ENCODE measurements at places on chromosomes 1 and 21.

DNA sequence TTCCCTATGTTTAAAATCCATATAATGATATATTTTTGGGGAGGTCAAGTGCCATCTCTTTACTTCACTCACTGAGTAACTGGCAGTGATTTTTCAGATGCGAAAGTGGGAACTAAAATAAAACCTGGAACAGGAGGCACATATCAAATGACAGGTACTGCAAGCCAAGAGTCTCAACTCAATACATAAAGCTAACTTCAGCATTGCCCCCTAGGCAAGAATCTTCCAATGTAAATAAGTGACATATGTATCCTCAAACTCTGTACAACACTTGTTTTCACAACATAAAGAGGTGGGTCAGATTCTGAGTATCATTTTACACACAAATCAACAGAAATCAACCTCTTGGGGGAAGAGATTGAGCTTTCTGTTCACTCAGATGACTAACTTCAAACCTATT, 18.1 kb downstream of the DCAF8 start:
- DNase-seq = no peak

DNA sequence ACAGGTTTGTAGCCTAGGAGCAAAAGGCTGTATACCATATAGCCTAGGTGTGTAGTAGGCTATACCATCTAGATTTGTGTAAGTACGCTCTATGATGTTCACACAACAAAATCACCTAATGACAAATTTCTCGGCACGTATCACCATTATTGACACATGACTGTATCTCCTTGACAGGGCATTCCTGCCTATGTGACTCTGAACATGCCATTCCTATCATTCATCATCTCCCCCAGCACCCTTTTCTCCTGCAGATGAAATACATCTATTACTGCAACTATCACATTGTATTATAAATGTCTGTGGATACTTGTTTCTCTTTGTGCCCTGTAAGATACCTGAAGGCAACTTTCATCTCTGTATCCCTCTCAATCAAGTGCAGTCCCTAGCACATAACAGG, 29.9 kb downstream of the TP53BP2 start:
- no peak for DNase-seq

GRCh38 chr1:211236633-211237320, 22.4 kb upstream of the RCOR3 start:
- DNase-seq = no peak

DNA sequence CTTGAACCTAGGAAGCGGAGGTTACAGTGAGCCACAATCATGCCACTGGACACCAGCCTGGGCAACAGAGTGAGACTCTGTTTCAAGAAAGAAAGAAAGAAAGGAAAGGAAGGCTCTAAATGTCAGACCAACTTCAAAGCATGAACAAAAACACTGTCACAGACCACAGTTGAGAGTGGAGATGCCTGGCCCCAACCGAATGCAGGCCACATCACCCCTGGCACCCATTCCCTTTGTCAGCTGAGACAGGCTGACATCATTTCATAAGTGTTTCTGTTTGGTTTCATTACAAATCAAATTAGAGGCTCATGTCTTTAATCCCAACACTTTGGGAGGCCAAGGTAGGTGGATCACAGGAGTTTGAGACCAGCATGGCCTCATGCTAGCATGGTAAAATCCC, 28.6 kb upstream of the NADK start:
- DNase-seq = no peak

DNA sequence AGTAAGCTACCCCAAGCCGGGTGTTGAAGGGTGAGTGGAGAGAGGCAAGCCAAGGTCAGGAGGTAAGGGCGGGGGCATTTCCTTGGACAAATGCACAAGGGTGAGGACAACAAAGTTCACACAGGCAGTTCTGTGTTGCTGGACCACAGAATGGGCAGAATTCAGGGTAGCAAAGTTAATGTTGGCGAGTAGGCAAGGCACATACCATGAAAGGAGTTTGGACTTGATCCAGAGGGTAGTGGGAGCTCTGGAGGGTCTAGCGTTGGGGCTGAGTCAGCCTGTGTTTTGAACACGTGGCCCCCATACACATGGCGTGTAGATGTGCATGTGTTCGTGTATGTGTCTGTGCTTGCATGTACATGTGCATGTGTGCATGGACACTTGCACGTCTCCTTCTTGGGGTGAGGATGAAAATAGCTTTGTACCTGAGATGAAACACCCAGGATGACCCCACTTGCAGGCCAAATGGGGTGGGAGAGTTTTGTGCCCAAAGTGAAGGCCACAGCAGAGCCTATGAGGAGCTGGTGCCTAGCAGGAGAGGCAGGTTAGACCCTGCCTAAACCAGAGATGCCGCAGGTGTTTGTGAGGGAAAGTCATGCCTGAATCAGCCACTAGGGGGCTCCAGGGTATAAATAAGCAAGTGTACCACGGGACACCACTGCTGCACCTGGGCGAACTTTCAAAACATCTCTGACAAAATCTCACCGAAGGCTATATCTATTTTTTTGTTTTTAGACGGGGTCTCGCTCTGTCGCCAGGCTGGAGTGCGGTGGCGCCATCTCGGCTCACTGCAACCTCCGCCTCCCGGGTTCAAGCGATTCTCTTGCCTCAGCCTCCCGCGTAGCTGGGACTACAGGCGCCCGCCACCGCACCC, 21.8 kb downstream of the SLC27A3 start:
- peak; percentile 84 for DNase-seq

- DNase-seq = peak; percentile 14
Observed at GRCh38 chr21:34313116-34313515, 50.7 kb upstream of the KCNE2 start.

GRCh38 chr21:30329203-30329875, 8.2 kb downstream of the KRTAP27-1 start:
- no peak for DNase-seq

DNA sequence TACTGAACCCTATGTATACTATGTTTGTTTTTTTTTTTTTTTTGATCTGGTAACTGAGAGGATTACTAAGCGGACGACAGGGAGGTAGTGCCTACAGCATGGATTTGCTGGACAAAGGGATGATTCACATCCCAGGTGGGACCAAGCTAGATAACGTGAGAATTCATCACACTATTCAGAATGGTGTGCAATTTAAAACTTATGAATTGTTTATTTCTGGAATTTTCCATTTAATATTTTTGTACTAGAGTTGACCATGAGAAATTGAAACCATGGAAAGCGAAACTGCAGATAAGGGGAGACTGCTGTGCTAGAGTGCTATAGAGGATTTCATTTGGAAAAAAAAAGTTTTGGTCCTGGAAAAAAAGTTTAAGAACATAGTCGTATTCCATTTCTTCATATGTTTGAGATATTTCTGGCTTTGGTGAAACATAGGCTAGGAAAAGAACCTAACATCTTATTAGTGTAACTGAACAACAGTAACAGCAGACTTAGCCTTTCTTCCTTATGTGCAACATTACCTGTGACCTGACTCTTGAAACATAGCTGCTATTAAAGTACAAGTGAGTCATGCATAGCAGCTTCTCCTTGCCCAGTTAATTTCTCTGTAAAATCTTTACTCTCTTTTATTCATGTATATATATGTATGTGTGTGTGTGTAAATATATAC, 202.5 kb downstream of the FGGY start:
- DNase-seq = no peak

DNA sequence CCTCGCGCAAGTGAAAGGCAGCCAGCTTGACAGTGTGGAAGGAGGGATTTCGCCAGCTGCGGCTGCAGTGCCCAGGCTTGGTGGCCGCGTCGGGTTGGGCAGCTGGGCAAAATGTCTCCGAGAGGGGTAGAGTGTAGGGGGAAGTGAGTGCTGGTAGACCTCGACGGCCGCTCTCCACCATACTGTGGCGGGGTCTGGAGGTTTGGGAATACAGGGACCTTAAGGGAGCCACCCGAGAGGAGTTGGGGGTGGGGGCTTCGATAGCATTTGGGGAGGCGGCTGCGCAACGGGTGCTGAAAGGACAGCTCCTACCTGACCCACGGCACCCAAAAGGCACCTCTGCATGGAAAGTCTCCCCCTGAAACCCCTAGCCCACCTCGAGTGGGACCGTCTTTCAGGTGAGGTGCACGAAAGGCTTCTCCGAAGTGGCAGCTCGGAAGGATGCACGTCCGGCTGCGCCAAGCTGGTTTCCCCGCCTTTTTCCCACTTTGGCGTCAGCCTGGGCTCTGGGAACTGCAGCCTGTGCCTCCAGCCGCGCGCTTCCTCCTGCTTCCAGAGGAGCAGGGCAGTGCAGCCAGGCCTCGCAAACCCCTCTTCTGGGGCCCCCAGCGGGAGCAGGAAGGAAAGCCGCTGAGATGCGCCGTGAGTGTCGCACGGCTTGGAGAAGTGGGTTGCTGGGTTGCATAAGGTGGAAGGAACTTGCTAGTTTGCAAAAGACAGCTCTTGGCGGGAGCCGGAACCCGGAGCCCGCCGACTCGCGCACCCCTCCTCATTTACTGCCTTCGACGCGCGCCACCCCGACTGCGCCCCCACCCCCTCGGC, 531 bp upstream of the HMGN2 start:
- DNase-seq = peak; percentile 14

GRCh38 chr1:200980873-200981272, 42.6 kb downstream of the KIF21B start:
- DNase-seq = no peak

- no peak for DNase-seq
Observed at GRCh38 chr1:174550296-174550695, 102.5 kb downstream of the GPR52 start.

GRCh38 chr1:67761091-67761490, 72.2 kb downstream of the GNG12 start:
- DNase-seq = no peak

DNA sequence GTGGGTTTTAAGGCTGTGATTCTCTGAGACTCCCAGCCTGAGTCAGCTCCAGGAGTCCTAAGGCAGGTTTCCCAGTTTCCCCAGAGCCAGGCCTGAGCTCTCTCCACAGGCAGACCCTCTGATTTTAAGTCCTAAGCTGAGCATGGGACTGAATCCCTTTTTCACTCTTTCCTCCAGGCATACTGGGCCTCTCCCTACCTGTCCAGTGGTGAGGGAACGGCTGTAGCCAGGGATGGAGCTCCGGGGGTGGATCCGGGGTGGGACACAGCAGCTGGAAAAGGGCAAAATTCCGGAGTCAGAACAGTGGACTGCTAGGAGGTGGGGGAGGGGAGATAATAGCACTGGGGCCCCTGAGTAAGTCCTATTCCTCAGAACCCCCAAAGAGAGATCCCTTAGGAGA, 30.0 kb downstream of the DLGAP3 start:
- DNase-seq = no peak

DNA sequence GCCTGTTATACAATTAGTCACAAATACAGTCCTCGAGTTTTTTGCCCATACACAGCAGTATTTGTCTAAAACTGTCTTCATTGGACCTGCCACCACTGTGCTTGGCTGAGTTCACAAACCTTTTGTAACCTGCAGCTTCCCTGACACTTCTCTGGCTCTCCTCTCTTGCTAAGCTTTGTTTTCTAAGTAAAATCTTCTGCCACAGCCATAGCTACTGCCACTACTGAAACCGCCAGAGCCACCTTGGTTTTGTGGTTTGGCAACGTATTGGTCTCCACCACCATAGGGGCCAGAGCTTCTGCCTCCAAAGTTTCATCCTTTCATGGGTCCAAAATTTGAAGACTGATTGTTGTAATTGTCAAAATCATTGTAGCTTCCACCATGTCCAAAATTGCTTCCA, 668.2 kb upstream of the BRINP3 start:
- no peak for DNase-seq

DNA sequence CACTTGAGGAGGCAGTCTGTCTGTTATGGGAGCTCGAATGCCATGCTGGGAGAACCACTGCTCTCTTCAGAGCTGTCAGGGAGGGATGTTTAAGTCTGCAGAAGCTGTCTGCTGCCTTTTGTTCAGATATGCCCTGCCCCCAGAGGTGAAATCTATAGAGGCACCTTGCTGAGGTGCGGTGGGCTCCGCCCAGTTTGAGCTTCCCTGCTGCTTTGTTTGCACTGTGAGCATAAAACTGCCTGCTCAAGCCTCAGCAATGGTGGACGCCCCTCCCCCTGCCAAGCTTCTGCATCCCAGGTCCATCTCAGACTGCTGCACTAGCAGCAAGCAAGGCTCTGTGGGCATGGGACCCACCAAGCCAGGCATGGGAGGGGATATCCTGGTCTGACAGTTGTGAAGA, 247.5 kb downstream of the LMX1A start:
- no peak for DNase-seq

GRCh38 chr1:45205011-45205909, 1.1 kb downstream of the ZSWIM5 start:
- DNase-seq = no peak

DNA sequence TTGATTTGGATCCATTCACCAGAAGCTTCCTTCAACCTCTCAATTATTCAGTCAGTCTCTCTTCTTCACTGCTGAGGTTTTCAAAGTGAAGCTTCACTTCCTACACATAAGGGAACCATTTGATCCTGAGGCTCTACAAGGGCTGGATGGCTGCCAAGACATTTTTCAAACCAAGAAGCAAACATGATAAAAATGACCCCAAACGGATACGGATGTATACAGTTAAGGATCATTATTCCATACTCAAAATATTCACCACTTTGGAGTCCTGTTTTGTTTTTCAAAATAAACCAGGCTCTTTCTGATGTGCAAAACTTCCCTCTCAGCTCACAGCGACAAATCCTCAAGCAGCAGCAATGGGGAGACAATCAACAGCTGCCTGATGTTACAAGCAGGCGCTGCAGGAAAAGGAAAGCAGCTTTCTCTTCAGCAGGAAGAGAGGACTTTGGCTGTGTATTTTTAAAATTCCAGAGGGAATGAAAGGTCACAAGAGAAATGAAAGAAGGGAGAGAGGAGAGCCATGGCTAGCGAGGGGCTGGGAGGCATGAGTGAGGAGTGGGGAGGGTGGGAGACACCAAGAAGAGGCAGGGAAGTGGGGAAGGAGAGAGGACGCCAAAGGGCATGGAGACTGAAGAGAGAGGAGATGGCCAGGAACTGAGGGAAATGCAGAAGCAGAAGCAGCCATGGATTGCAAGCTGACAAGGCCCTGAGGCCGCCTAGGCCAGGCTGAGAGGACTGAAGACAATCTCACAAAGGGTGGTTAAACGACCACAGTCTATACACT, 145.4 kb downstream of the SLC45A1 start:
- no peak for DNase-seq

DNA sequence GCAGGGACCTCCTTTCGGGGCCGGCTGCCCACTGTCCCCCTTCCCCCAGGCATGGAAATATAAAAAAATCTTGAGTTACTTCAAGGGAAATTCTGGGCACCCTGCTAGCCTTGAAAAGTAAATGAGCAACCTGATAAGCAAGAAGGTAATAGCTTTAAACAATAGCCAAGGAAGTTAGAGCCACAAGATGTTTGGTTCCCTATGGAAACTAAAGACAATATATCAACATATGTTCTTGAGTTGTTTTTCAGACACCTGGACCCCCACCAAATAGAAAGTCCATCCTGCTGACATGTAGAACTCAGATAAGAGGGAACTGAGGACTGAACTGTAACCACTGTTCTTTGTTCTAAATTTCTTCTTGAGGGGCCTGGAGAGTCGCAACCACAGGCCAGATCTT, 19.3 kb upstream of the SLC35A3 start:
- no peak for DNase-seq

- no peak for DNase-seq
Observed at GRCh38 chr1:182608845-182609610, 4.8 kb upstream of the RGS16 start.

- no peak for DNase-seq
Observed at GRCh38 chr1:15385420-15385819, 24.3 kb upstream of the EFHD2 start.
